ENCODE measurements at places on chromosomes 12 and 14.

DNA sequence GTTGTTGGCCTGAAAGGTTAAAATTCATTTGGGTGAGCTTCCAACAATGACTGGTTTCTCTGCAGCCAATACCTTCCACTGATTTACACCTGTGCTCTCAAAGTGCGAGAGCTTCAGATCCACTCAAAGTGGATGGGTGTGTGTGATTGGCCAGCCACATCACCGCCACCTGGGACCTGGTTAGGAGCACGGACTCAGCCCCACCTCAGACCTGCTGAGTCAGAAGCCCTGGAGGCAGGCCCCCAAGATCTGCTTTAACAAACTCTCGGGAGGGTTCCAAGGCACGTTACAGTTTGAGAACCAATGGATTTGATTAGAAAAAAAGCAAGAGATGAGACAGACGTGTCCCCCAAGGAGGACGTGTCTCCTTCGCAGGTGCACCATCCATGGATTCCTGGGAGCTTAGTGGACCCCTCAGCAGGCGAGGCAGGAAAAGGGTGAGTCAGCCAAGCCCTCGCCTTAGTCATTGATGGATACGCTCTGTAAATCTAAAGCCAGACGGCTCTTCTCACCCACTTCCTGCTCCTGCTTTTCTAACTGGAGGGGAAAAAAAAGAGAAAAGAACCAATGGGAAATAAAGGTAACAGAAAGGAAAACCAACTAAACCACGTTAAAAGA, 24.5 kb downstream of the FZD10 start:
- no peak for DNase-seq

- DNase-seq = no peak
Measured at GRCh38 chr12:124543052-124543589, 24.3 kb downstream of the NCOR2 start.

- DNase-seq = no peak
Measured at GRCh38 chr14:104150136-104151025, 12.0 kb downstream of the KIF26A start.

DNA sequence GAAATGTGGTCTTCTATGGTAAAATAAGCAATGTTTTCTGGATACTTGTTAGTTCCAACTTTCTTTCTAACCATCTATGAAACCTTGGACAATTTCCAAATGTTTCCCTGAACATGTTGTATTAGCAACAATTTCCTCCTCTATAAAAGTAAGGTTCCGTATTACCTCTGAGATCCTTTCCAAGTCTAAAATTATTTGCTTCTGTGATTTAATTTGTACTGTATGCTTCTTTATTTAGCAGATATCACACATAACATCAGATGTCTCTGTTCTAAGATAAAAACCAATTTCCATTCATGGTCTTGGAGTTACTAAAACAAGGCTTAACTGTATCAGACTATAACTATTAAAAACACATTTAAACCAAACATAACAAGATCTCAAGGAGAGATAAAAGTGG, 177.2 kb downstream of the FOXA1 start:
- DNase-seq = no peak

- no peak for DNase-seq
Measured at GRCh38 chr12:129588142-129588541, 315.7 kb downstream of the TMEM132D start.

DNA sequence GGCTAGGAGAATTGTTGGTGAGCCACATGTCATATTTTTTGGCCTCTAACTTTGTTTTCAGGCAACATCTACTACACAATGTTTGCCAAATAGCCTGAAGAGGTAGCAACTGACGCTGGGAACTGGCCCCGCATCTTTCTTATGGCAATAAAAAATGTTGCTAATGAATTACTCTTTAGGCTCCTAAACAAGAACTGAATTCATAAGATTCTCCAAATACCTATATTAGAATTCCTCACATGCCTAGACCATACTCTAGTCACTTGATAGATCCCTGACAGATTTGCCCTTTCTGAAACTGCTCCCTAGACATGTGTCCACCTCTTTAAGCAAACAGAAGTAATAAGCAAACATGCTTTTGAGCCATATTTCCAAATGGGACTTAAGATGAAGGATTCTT, 209.0 kb upstream of the ATXN7L3B start:
- DNase-seq = no peak
